ENCODE measurements at places on chromosomes 4 and X. TPM values are rescaled to one million over a fixed set of nuclear protein-coding genes. Genes with fewer than 3 reads are reported as not detected.
A peak's percentile ranks its signal among the peaks of the same experiment; 100 is the strongest.

- no peak overlapping the region for H3K4me3 ChIP-seq
- DNase-seq, result no peak
- no peaks in the 10 kb centered on the region for H3K27me3 ChIP-seq
Observed at GRCh38 chrX:70592091-70592490, 147.5 kb downstream of the DLG3 start.

- H3K27me3 ChIP-seq, result no peaks in the 10 kb centered on the region
- no peaks in the 10 kb centered on the region for H3K36me3 ChIP-seq
- H3K4me3 ChIP-seq, result no peak overlapping the region
- no peak overlapping the region for H3K27ac ChIP-seq
Observed at GRCh38 chr4:72215198-72215597, 183.4 kb downstream of the NPFFR2 start.

PPEF2 gene
- 0.54 TPM for total RNA-seq

- no peak for DNase-seq
- H3K36me3 ChIP-seq, result peaks cover 47% of the 10 kb centered on the region
- no peak overlapping the region for H3K4me3 ChIP-seq
- H3K4me1 ChIP-seq, result no peaks in the 10 kb centered on the region
- no peak overlapping the region for H3K27ac ChIP-seq
Observed at GRCh38 chr4:374298-375160, 36.9 kb downstream of the ZNF141 start.

DNA sequence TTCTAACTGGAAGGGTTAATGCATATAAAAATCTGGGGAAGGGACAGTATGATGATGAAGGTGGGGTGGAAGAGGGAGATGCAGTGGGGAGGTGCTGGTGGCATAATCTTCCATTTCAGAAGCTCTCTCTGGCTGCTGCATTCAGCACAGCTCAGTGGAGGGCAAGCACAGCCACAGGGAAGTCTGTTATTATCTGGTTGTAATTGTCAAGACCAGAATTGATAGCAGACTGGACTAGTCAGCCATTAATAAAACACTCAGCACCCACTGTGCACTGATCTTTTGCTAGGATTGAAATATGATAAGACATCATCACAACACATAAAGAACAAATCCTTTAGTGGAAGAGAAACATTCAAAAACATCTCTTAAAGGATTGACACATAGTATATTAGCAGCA lies 414.2 kb upstream of the LCORL start:
- no peaks in the 10 kb centered on the region for H3K4me1 ChIP-seq
- DNase-seq, result no peak
- H3K36me3 ChIP-seq, result no peaks in the 10 kb centered on the region
- H3K27ac ChIP-seq, result no peak overlapping the region
- H3K27me3 ChIP-seq, result no peaks in the 10 kb centered on the region
- H3K4me3 ChIP-seq, result no peak overlapping the region

GRCh38 chr4:147943159-147943638 lies 211.3 kb downstream of the ARHGAP10 start:
- no peaks in the 10 kb centered on the region for H3K4me1 ChIP-seq
- peak overlapping the region; percentile 3 for H3K27ac ChIP-seq
- H3K4me3 ChIP-seq, result no peak overlapping the region
- no peak for DNase-seq
- H3K36me3 ChIP-seq, result peaks cover 13% of the 10 kb centered on the region

DNA sequence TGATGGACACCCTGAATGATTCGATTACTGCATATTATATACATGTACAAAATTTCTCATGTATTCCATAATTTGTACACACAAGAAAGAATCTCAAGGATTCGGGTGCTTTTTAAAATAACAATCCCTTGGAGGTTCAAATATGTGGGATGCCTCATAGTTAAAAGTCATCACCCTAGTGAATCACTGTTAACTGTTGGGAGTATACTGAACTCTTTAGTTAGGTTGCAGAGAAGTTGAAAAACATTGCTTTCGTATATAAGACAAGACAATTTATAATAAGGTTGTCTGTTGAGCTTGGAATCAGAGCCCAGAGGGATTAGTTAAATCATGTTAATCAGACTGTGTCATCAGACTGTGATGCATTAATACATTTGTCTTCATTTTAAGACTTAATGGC lies 15.6 kb downstream of the DCK start:
- no peak for DNase-seq
- no peaks in the 10 kb centered on the region for H3K36me3 ChIP-seq
- H3K4me1 ChIP-seq, result peaks cover 3% of the 10 kb centered on the region
- no peak overlapping the region for H3K4me3 ChIP-seq
- H3K27me3 ChIP-seq, result no peaks in the 10 kb centered on the region

DNA sequence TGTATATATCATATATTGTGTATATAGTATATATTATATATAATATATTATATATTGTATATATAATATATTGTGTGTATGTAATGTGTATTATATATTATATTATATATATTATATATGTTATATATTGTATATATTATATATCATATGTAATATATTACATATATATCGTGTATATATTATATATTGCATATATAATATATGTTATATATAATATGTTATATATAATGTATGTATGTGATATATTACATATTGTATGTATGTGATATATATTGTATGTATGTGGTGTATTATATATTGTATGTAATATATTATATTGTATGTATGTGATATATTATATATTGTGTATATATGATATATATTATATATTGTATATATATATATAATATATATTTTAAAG lies 30.5 kb downstream of the RAB40A start:
- no peaks in the 10 kb centered on the region for H3K27me3 ChIP-seq
- no peak overlapping the region for H3K4me3 ChIP-seq
- no peaks in the 10 kb centered on the region for H3K36me3 ChIP-seq
- H3K27ac ChIP-seq, result no peak overlapping the region
